ENCODE measurements at places on chromosomes 1 and 21.

DNA sequence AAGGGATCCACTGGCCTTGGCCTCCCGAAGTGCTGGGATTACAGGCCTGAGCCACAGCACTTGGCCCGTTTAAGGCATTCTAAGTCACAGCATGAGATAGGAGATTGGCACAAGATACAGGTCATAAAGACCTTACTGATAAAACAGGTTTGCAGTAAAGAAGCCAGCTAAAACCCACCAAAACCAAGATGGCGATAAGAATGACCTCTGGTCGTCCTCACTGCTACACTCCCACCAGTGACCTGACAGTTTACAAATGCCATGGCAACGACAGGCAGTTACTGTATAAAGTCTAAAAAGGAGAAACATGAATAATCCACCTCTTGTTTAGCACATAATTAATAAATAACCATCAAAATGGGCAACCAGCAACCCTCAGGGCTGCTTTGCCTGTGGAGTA, 33.3 kb upstream of the RCC2 start:
- DNase-seq, result no peak

- DNase-seq, result no peak
Observed at GRCh38 chr1:200749090-200749489, 10.4 kb downstream of the CAMSAP2 start.

GRCh38 chr21:27631471-27631870, 664.6 kb upstream of the ADAMTS5 start:
- DNase-seq, result no peak

DNA sequence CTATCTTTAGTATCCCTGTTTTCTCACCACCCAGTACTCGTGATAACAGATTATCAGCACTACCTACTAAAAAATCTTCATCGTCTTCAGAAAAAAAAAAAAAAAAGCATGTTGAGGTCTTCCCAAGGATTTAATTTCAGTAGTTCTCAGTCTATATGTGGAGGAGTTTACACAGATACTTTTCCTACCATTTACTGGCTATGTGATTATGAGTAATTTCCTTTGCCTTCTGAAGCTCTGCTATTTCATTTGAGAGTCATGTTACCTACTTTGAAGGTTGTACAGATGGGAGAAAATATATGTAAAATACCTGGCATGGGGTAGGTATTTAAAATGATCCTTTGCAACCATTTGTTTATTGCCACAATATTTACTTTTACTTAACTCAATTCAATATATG, 399.7 kb downstream of the NEGR1 start:
- no peak for DNase-seq

GRCh38 chr1:22454476-22455056, 2.9 kb downstream of the ZBTB40 start:
- DNase-seq, result no peak

- no peak for DNase-seq
Observed at GRCh38 chr1:64095832-64096231, 107.6 kb upstream of the UBE2U start.

GRCh38 chr1:84889437-84889836, 3.6 kb downstream of the LPAR3 start:
- DNase-seq, result no peak

Data from amniotic stem cell (primary cell).